ENCODE measurements at places on chromosomes 7 and 10.

DNA sequence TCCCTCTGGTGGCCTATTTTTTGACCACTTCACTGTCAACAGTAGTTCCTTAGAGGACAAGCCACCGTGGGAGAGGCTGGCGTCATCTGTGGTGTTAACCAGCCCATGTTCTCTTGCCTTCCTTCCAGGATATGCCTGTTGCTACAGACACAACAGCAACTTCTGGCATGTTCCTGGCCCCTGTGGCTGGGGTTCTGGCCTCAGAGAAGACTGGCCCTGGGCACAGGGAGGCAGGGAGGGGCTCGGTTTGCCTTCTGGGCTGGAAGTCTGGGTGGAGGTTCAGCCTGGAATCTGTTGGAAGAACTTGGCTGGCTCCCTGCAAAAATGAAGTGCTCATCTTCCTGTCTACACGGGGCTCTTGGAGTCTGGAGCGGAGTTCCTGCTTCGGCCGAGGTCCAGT lies 25.7 kb downstream of the GOLGA7B start:
- DNase-seq: no peak

DNA sequence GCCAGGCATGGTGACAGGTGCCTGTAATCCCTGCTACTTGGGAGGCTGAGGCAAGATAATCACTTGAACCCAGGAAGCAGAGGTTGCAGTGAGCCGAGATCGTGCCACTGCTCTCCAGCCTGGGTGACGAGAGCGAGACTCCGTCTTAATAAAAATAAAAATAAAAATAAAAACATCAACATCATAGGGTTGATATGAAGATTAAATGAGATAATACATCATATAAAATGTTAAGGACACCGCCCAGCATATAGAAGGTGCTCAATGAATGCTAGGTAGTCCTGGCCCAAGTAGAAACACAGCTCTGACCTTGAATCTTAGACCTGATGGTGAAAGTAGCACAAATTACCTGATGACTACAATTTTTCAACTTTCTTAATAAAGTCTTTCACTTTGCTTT lies 74.0 kb downstream of the PAX2 start:
- DNase-seq: no peak

DNA sequence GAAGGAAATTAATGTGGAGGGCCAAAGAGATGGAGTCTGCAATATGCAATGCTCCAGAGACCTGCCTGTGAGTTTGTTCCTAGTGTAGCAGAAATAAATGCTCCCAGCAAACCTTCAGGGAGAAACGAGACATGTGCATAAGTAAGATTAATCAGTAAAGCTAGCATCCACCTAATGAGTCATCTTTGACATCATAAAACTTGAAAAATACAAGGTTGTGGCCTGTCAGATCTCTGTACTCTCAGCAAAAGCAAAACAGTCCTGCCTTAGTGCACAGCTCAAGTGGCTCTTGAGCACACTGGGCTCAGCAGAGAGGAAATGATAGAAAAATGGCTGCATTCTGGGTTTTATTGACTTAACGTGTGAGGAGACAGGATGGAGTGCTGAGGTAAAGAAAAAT lies 32.5 kb upstream of the ERCC6 start:
- DNase-seq: no peak

DNA sequence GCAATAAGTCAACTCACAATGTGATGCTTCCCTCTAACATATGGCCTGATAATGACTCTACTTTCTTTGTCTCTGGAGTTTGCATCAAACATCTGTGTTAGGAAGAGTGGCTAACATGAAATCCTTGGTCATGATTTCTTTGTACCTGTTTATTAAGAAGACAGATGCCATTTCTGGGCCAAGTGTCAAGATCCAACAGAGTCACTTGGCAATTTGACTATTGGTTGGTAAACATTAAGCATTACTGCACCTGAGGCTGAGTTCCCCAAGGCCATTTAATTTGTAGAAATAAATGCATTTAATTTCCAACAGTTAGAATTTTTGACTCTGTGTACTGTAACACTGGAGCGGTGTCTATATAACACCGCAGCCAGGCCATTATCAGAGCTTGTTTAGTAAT lies 403.7 kb downstream of the GALNT17 start:
- DNase-seq: no peak

DNA sequence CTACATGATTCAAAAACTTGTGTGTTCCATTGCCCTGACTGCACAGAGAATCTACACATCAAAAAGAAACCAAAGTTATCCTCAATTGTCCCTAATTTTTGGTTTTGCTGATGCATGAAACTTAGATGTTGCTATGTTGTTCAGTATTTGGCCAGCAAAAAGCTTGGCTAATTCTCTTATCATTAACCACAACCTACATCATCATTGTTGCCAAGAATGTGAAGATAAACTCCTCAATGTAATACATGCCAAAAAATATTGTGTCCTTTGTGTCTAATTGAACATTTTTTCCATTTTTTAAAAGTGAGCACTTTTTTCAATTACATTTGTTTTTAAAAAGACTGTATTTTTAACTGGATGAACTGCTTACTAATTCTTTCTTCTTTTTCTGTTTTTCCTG lies 268.0 kb upstream of the SEMA3D start:
- no peak for DNase-seq

DNA sequence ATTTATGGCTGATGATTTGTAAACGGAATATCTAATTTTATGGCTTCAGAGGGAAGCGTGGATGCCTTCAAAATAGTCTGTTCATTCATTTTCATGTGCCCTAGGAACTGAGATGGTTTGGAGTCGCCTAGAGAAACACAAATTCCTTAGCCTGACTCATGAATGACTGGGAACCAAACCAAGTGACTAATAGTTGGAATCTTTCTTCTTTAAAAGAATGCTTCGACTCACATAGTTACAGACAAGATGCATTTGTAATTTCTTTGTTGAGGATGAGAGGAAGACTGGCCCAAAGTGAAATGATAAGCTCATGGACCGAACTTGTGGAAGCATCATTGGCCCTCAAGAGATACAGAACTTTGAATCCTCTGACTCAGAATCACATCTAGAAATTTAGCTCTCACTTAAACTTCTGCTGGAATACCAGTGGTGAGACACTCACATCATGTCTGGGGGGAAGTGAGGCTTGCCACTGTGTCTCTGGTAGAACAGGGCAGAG lies 1107.2 kb downstream of the NRG3 start:
- no peak for DNase-seq

GRCh38 chr7:45039106-45039505 lies 39.1 kb downstream of the CCM2 start:
- DNase-seq: no peak

DNA sequence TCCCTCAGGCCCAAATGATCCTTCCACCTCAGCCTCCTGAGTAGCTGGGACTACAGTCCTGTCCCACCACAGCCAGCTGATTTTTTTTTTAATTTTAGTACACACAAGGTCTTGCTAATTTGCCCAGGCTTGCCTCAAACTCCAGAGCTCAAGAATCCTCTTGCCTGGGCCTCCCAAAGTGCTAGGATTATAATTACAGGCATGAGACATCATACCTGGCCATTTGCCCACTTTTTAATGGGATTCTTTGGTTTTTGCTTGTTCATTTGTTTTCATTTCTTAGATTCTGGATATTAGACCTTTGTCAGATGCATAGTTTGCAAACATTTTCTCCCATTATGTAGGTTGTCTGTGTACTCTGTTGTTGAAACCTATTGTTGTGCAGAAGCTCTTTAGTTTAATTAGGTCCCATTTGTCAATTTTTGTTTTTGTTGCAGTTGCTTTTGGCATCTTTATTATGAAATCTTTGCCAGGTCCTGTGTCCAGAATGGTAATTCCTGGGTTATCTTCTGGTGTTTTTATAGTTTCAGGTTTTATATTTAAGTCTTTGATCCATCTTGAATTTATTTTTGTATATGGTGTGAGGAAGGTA lies 95.2 kb downstream of the GLCCI1 start:
- DNase-seq: no peak

DNA sequence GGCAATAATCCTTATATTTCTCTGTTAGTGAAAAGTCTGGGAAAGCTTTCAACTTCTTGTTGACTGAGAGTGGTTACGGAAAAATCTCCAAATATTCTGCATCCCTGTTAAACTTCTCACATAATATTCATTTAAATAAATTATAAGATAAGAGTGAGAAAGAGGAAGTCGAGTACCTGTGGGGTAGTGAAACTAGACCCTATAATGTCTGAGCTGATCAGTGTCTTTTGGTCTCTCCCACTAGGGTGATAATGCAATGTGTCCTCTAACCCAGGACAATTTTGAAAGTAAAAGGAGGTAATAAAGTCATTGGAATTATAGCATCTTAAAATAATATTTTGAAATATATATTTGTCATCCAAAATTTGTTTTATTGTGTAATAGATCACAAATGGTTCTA lies 2.1 kb upstream of the AGR3 start:
- no peak for DNase-seq

DNA sequence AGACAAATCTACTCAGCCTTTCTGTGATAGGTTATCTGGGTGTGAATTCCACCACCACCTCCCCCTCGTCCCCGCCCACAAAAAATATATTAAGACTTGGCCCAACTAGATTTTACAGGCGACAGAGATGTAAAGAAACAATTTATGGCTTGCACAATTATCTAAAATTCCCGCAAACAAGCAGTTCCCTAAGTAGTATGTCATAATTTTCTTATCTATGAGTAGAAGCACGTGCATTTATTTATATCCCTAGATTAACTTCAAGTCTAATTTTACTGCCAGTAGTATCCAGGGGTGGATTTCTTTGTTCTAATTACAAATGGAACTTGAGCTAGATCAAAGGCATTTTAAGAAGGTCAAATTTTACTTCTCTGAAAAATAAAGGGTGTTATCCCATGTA lies 1.7 kb downstream of the TSPAN12 start:
- DNase-seq: no peak

GRCh38 chr7:113963356-113963755 lies 44.5 kb upstream of the PPP1R3A start:
- no peak for DNase-seq

- no peak for DNase-seq
These were observed 21.8 kb upstream of the EIF5AL1 start for GRCh38 chr10:79490400-79491142.

GRCh38 chr7:141218941-141219340 lies 145.1 kb downstream of the TMEM178B start:
- no peak for DNase-seq

- DNase-seq: no peak
These were observed 239.6 kb downstream of the DNAJB6 start for GRCh38 chr7:157576415-157576814.

- no peak for DNase-seq
These were observed 28.7 kb downstream of the ZCCHC24 start for GRCh38 chr10:79416578-79417255.

GRCh38 chr7:156472267-156472666 lies 168.3 kb upstream of the RNF32 start:
- DNase-seq: no peak

- DNase-seq: no peak
These were observed 30.0 kb downstream of the CLDN12 start for GRCh38 chr7:90433221-90433620.

- no peak for DNase-seq
These were observed 11.7 kb upstream of the PRDX3 start for GRCh38 chr10:119190353-119190752.

GRCh38 chr7:77413861-77414424 lies 2.2 kb downstream of the GSAP start:
- DNase-seq: no peak

- no peak for DNase-seq
These were observed 139.1 kb upstream of the SORCS3 start for GRCh38 chr10:104501864-104502579.

GRCh38 chr10:72812753-72813430 lies 80.6 kb upstream of the OIT3 start:
- no peak for DNase-seq

DNA sequence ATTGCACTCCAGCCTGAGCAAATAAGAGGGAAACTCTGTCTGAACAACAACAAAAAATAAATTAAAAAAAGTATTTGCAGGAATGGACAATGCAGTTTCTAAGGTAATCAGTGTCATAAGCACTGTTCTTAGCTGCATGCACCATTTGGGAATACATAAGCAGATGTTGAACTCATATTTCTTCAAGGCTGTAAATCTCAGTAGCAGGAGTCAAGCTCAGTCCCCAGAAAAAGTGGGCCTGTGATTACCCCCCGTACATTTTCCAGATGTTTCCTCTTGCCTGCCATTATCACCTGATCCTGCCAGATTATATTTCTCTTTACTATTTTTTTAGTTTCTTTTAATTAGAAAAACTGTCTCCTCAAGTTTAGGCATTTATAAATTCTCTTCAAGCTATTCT lies 667.6 kb upstream of the ANKRD30A start:
- no peak for DNase-seq

- no peak for DNase-seq
These were observed 113.0 kb downstream of the LRMDA start for GRCh38 chr10:75544386-75544785.

GRCh38 chr7:15821484-15822427 lies 135.3 kb upstream of the MEOX2 start:
- DNase-seq: no peak

DNA sequence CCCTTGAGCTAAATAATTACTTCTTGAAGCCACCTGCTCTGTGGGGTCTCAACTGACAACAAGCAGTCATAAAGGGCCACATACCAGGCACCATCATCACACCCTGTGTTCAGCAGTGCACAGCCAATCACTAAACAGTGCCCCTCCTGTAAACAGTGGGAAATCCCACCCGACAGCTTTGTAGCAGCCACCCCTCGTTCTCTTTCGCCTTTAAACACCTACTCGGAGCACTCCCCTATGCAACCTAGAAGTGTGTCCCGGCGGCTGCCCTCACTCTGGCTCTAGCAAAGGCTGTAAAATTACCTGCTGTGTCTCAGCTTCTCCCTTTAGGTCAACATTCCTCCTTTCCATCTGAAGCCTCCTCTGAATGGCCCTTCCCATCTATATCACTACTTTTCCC lies 111.9 kb downstream of the TCERG1L start:
- DNase-seq: no peak

DNA sequence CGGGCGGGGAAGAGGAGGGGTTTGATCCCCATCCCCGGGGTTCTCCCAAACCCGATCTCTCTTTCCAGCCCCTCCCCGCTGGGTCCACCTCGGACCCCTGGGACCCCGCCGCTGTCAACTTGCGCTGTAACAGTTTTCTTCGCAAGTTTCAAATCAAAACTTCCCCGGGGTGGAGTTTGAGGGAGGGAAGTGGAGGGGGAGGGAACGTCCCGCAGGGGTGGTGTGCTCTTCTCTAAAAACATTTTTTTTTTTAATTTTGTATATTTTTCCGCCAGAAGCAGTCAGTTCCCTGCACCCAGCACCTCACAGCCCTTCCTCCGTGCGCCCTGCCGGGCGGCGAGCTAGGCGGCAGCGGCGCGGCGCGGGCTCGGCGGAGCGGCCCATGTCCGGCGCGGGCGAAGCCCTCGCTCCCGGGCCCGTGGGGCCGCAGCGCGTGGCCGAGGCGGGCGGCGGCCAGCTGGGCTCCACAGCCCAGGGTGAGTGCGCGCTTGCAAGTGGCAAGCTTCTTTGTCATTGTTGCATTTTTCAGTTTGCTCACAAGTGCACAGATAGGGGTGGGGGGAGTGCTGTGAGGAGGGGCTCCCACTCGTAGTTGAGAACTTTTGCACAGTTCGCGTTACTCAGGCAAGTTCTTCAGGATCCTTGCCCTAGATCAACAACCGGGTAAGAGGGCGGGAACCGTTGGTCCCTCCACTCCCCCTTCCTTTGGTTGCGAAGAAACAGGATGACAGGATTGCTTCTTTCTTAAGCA lies 933 bp downstream of the MDFIC start:
- DNase-seq: no peak

- DNase-seq: no peak
These were observed 131.0 kb downstream of the KAT6B start for GRCh38 chr10:74957285-74957961.
